EH (cell line): ENCODE measurements at places on chromosomes 7 and 10.

DNA sequence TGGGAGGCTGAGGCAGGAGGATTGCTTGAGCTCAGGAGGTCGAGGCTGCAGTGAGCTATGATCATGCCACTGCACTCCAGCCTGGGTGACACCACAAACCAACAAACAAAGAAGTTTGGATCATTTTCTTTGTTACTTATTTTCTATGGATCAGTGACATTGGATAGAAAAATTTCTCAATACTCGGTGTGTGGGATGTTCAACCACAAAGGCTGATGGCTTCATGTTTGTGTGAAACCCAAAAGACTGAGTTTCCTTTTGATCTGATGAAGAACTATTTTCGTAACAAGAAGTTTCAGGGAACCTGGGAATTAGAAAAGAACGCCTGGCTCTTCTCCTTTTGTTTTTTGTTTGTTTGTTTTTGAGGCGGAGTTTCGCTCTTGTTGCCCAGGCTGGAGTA is 104.0 kb downstream of the HOXA1 start:
- DNase-seq = no peak

- DNase-seq = no peak
Measured at GRCh38 chr10:72334196-72334824, 20.4 kb downstream of the DNAJB12 start.

GRCh38 chr7:120740348-120740747 is 117.6 kb downstream of the TSPAN12 start:
- DNase-seq = peak; percentile 1

DNA sequence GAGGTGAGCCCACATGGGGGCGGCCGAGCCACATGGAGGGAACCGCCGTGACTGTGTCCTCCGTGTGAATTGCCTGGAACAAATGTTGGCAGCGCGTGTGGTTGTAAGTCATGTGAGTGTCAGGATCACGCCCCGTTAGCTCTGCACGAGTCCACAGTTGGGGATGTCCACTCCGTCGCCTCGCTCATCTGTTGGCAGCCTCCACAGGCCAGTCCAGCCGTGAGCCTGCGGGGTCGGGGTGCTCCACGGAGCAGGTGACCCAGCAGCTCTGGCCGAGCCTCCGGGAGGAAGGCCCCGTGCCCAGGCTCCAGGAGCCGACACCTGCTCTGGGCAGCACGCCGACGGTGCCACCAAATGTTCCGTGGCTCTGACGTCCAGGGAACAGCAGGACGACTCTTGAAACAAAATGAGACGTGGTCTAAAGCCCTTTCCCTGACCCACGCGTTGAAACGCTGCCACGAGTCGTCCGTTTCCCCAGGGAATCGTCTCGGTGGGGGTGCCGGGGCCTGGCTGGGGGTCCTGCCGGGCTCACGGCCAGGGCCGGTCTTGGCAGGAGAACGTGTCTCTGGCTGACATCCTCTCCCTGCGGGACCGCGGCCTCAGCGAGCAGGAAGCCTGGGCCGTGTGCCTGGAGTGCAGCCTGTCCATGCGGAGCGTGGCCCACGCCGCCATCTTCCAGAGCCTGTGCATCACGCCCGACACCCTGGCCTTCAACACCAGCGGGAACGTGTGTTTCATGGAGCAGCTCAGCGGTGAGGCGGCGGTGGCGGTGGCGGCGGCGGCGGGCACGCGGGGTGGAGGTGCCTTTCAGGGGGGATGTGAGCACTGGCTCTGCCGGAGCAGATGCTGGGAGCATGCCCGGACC is 7.0 kb downstream of the KNDC1 start:
- no peak for DNase-seq

DNA sequence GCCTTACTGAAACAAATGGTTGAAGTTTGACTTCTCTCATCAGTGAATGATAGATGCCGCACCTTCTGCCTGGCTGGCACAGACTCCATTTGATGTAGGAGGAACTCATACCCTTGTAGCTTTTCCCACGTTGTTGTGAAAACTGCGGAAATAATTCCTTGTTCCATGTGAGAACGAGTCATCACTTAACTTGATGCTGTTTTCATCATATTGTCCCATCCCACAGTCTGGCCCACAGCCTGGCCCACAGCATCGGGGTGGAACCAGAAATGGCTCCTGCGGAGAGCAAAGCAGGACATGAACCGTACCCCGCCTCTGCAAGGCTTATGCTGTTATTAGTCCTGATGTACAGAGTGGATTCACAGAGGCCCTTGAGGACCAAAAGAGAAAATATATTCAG is 587.0 kb downstream of the SDK1 start:
- DNase-seq = no peak

DNA sequence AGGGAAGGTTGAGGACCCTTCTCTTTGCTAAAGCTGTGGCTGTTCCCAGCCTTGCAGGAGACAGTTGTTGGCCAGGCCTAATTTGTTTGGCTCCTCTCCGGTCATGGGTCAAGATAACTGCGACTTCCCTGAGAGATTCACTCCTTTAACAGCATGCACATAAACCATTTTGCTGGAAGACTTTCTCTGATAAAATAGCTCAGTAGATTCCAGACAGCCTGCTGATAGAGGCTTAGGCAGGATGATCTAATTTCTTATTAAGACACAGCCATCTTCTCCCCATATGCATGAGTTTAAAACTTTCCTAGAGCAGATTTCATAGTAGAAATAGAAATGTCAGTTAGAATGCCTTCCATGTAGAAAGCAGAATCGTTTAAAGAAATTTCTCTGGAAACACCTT is 181.9 kb downstream of the WNT2 start:
- DNase-seq = no peak
